Activated CD4-positive, alpha-beta T cell treated with anti-CD3 and anti-CD28 coated beads, Interleukin-2, amount 10 ng/mL, durations not matched to agents 24 days and 14 days (primary cell): ENCODE measurements at places on chromosomes 11 and 22. TPM values are rescaled to one million over a fixed set of nuclear protein-coding genes. Genes with fewer than 3 reads are reported as not detected.
A peak's percentile ranks its signal among the peaks of the same experiment; 100 is the strongest.

The NRGN gene
- total RNA-seq = 4.4 and 5.4 TPM in 2 replicates

DNA sequence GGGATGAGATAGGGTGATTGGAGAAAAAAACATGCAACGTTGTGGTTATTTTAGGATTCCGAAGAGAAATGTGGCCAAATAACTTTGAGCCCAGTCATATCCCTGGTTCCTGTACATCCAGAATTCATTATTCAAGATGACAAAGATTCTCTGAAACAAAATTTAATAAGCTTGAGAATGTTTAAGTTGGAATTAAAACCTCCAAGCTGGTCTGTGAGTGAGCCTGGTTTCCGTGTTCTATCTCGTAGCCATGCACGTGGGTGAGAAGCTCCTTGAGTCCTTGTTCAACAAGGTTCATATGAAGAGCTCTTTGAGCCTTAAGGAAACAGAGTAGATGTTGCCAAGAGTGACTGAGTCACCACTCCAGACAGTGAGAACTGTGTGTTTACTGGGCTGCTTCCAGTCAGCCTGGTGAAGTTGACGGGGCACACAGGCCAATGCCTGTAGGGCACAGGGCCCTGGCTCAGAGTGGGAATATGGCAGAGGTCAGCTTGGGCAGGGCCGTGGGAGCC lies 206.5 kb downstream of the NAV2 start:
- no peaks in the 10 kb centered on the region for H3K4me1 ChIP-seq
- no peak overlapping the region for H3K4me3 ChIP-seq
- DNase-seq = no peak
- H3K27ac ChIP-seq = no peak overlapping the region

DNA sequence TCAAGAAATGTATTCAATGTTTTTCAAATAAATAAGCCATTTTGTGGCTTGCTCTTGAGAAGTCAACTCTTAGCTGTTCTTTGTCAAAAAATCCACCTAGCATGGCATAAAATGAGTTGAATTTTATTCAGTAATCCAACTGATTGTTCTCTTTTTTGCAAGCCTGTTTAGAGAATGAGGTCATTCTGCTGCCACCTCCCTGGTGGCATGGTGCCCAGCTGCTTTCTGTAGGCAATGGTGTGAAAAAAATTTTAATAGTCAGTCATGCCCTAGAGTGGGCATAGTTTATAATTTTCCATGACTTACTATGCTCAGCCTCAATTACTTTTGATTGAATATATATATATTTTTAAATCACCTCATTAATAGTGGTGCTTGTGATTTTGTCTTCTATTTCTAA lies 177.2 kb downstream of the INSC start:
- H3K4me3 ChIP-seq = no peak overlapping the region
- no peaks in the 10 kb centered on the region for H3K36me3 ChIP-seq
- H3K4me1 ChIP-seq = no peaks in the 10 kb centered on the region
- DNase-seq = no peak
- peaks cover 2% of the 10 kb centered on the region for H3K27me3 ChIP-seq

GRCh38 chr11:27120211-27120610 lies 79.6 kb downstream of the BBOX1 start:
- H3K36me3 ChIP-seq = no peaks in the 10 kb centered on the region
- no peaks in the 10 kb centered on the region for H3K4me1 ChIP-seq
- H3K27ac ChIP-seq = no peak overlapping the region
- no peaks in the 10 kb centered on the region for H3K27me3 ChIP-seq
- H3K4me3 ChIP-seq = no peak overlapping the region

DNA sequence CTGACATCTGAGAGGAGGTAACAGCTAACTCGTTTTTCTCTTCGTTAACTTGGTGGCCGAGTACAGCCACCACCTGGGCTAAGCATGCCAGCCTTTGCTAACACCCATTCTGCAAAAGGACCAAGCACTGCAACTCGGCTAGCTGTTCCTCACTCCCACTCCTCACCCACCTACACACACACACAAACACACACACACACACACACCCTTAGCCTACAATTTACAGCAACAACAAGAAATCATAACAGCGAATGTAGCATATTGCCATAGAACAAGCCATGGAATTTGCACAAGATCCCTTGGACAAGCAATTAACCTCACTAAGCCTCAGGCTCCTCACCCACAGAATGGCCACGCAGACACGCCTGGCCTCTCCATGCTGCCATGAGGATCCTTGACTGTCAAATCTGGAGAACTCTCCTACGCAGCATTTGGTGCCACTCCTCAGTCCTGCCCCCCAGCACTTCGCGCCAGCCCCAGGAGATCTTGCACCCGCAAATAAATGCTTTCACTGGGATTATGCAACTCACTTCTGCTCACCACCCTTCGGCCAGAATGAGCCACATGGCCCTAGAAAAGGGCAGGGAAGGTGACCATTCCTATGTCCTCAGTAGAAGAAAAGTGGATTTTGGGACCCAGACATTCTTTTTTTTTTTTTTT lies 58.9 kb downstream of the LARGE1 start:
- DNase-seq = no peak
- no peak overlapping the region for H3K4me3 ChIP-seq

- no peak overlapping the region for H3K4me3 ChIP-seq
- peaks cover 18% of the 10 kb centered on the region for H3K4me1 ChIP-seq
- no peaks in the 10 kb centered on the region for H3K36me3 ChIP-seq
- DNase-seq = no peak
- peaks cover 48% of the 10 kb centered on the region for H3K27me3 ChIP-seq
- H3K27ac ChIP-seq = no peak overlapping the region
Observed at GRCh38 chr11:57475191-57475590, 14.9 kb downstream of the RTN4RL2 start.

The USP2 gene
- 0.09 and 0.35 TPM in 2 replicates for total RNA-seq

The F2 gene
- 0.30 TPM in 1 of 2 replicates, not detected in the other for total RNA-seq

DNA sequence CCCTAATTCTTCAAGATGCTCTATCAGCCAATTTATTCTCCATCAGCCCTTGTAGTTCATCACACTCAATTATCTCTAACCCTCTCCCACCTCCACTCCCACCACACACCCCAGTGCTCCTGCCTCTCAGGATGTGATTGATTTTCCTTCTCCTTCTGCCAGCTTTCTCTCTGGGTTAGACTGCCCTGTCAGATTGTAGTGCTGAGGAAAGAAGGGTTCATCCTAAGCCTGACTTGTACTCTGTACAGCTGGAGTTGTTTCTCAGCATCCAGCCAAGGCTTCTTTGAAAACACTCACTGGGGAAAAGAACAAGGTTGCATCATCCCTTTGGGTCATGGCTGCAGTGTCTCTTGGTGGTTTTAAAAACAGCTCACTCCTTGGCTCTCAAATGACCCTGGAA lies 61.2 kb downstream of the CECR2 start:
- no peaks in the 10 kb centered on the region for H3K36me3 ChIP-seq
- no peak for DNase-seq
- peaks cover 3% of the 10 kb centered on the region for H3K4me1 ChIP-seq

The DRD4 gene
- 0.14 and 0.28 TPM in 2 replicates for total RNA-seq

The COMT gene
- 104 and 110 TPM in 2 replicates for total RNA-seq

The RCOR2 gene
- 0.26 and 0.28 TPM in 2 replicates for total RNA-seq

DNA sequence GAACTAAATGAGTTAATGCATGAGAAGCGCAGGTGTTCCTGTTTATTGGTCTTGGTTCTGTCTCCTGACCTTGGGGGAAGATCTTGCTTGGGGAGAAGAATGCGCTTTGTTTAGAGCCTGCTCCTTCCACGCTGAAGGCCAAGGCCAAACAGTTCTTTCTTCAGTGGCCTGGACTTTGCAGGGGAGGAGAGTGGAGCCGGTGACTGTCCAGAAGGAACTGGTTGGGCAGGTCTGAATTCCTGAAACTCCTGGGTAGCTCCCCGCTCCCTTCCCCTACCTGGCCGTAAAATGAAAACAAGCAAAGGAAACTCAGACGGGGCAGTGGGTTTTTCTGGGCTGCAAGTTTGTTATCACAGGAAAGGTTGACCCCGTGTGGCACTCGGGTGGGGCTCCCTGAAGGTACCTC lies 3.6 kb downstream of the ARHGAP8 start:
- H3K27me3 ChIP-seq = peaks cover 43% of the 10 kb centered on the region
- H3K4me1 ChIP-seq = peaks cover 2% of the 10 kb centered on the region
- no peaks in the 10 kb centered on the region for H3K36me3 ChIP-seq
- DNase-seq = no peak

The LRRC75B gene
- total RNA-seq = 2.6 and 3.2 TPM in 2 replicates

- H3K4me1 ChIP-seq = no peaks in the 10 kb centered on the region
- no peak overlapping the region for H3K4me3 ChIP-seq
- DNase-seq = no peak
- H3K27me3 ChIP-seq = peaks cover 13% of the 10 kb centered on the region
Observed at GRCh38 chr11:121105481-121106195, 4.6 kb downstream of the TECTA start.

The BRSK2 gene
- 0.84 and 0.97 TPM in 2 replicates for total RNA-seq

The C11orf42 gene
- not detected in 2 replicates for total RNA-seq

DNA sequence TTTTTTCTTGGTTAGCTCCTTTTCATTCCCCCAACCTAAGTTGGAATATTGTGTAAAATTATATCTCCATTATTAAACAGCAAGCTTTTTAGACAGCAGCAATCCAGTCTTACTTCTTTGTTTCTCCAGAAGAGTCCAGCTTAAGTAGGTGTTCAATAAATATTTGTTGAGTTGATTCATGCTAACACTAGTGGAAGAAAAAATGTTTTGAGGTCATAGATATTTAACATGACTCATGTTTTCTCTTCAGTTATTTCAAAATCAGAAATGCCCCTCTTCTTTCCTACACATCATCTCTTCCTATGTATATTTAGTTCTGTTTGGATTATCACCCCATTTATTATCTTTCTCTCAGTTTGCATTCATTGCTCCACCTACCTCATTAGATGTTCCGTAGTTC lies 20.3 kb downstream of the CCDC83 start:
- H3K4me3 ChIP-seq = no peak overlapping the region
- H3K4me1 ChIP-seq = peaks cover 12% of the 10 kb centered on the region
- peak; percentile 8 for DNase-seq
- peaks cover 9% of the 10 kb centered on the region for H3K27me3 ChIP-seq
- H3K27ac ChIP-seq = peak overlapping the region; percentile 1

The SDHAF2 gene
- total RNA-seq = 46.0 and 46.1 TPM in 2 replicates

GRCh38 chr22:44580176-44581095 lies 82.4 kb upstream of the RTL6 start:
- H3K27me3 ChIP-seq = peaks cover under 1% of the 10 kb centered on the region
- no peak overlapping the region for H3K4me3 ChIP-seq
- H3K4me1 ChIP-seq = no peaks in the 10 kb centered on the region
- no peak for DNase-seq

The MUC6 gene
- not detected in 2 replicates for total RNA-seq

DNA sequence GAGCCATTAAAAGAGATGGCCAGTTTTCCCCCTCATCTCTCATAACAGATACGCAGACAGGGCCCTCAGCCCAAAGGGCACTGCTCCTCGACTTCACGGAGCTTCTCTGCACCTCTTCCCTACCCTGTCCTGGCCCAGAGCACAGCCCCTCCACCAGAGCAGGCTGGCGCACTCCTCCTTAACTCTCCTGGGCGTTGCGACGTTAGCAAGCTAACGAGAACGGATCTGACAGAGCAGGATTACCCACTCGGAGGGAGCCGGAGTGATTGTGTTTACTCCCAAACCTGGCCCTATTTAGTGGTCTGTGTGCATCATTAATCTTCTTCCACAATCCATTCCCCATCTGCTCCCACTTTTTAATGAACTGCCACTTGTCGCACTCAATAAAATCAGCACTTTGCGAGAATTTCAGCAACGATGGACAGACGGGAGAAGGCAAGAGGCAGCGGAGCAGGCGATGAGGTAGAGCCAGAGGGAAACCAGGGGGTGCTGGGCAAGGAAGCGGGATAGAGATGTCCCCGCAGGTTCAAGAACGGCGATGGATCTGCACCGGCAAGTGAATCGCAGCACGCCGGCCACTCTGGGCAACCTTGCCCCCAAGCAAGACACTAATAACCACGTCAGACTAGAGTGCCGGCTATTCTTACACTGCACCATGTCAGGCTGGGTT lies 159.4 kb downstream of the BUD13 start:
- H3K4me3 ChIP-seq = no peak overlapping the region
- no peak for DNase-seq
- peaks cover 1% of the 10 kb centered on the region for H3K27me3 ChIP-seq

- peaks cover 63% of the 10 kb centered on the region for H3K36me3 ChIP-seq
- H3K27ac ChIP-seq = peak overlapping the region; percentile 99
- H3K4me3 ChIP-seq = peak overlapping the region; percentile 99
- DNase-seq = no peak
- H3K4me1 ChIP-seq = peaks cover 60% of the 10 kb centered on the region
- H3K27me3 ChIP-seq = no peaks in the 10 kb centered on the region
Observed at GRCh38 chr22:30422481-30423300, 2.9 kb upstream of the MTFP1 start.

DNA sequence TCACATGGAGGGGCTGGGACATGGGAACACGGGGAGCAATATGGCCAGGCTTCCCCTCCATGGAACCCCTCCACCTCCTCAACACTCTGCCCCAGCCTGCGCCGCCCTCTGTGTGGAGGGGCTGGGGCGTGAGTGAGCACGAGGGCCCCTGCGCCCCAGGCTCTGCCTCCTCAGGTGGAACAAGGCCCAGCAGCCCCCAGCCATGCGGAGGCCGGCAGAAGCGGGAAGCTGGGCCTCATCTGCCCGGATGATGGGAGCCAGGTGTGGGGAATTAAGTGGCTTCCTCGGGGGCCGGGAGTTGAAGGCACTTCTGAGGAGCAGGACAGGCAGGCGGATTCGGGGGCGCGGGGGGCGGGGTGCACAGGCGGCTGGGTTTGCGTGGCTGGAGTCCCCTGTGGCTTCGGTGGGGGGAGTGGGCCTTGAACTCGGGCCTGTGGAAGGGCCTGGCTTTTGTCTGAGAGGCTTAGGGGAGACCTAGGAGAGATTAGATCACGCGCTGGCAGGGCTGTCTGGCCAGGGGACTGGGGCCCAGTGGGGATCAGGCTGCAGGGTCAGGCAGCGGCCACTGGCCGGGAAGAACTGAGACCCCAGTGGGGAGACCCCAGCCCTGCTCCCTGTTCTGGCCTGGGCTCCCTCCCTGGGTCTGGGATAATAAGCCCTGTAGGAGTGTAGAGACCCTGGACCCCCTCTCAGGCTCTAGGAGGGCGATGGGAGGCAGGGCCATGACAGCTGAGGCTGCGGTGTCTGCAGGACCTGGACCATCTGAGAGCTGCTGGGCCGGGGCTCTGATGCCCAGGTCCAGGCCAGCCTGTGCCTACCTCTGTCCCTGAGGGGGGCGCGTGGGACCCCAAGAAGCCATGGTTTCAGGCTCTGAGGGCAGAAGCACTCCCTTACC lies 13.3 kb downstream of the PRR33 start:
- H3K27me3 ChIP-seq = no peaks in the 10 kb centered on the region
- peaks cover 7% of the 10 kb centered on the region for H3K4me1 ChIP-seq
- H3K4me3 ChIP-seq = no peak overlapping the region
- peaks cover 2% of the 10 kb centered on the region for H3K36me3 ChIP-seq

The IGSF22 gene
- total RNA-seq = 0.31 TPM in 1 of 2 replicates, not detected in the other

DNA sequence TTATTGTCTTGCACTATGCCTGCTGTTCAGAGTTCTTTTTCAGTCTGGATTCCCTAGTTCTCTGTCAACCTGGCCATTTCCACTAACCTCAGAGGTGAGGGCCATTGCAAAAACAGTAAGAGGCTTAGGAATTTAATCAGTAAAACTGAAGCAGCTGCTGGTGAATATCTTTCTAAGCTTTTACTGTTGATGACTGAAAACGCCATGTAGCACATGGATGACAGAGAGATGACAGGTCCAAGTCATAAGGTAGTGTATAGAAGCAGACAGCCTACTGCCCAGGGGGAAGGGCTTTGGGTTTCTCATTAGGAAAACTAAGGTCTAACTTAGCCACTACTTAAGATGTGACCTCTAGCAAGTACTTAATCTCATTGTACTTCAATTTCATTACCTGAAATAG lies 152.6 kb upstream of the DDI1 start:
- no peak overlapping the region for H3K4me3 ChIP-seq
- no peaks in the 10 kb centered on the region for H3K36me3 ChIP-seq
- no peak overlapping the region for H3K27ac ChIP-seq
- no peaks in the 10 kb centered on the region for H3K27me3 ChIP-seq

The OR10D3 gene
- not detected in 2 replicates for total RNA-seq
